ENCODE measurements at places on chromosomes 7 and 10.

DNA sequence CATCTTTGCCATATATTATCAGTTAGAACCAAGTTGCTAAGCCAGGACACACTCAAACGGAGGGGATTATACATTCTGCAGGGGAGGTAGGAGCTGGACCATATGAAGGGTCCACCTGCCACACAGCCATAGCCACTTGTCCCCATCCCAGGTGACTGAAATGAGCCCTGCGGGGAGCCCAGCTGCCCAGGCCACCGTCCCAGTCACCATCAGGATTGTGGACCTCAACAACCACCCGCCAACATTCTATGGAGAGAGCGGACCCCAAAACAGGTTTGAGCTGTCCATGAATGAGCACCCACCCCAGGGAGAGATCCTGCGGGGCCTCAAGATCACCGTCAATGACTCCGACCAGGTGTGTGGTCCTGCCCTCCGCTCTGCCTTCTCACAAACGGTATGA lies 13.7 kb downstream of the CDHR1 start:
- DNase-seq: no peak

- no peak for DNase-seq
Observed at GRCh38 chr7:67435894-67436535, 439.4 kb downstream of the TYW1 start.

- DNase-seq: no peak
Observed at GRCh38 chr10:90148116-90148855, 446.9 kb downstream of the KIF20B start.

GRCh38 chr10:22308390-22308789 lies 7.8 kb upstream of the COMMD3 start:
- no peak for DNase-seq

GRCh38 chr10:68517188-68517587 lies 10.1 kb downstream of the SLC25A16 start:
- DNase-seq: no peak

GRCh38 chr10:124626759-124627380 lies 117.3 kb downstream of the FAM53B start:
- no peak for DNase-seq

DNA sequence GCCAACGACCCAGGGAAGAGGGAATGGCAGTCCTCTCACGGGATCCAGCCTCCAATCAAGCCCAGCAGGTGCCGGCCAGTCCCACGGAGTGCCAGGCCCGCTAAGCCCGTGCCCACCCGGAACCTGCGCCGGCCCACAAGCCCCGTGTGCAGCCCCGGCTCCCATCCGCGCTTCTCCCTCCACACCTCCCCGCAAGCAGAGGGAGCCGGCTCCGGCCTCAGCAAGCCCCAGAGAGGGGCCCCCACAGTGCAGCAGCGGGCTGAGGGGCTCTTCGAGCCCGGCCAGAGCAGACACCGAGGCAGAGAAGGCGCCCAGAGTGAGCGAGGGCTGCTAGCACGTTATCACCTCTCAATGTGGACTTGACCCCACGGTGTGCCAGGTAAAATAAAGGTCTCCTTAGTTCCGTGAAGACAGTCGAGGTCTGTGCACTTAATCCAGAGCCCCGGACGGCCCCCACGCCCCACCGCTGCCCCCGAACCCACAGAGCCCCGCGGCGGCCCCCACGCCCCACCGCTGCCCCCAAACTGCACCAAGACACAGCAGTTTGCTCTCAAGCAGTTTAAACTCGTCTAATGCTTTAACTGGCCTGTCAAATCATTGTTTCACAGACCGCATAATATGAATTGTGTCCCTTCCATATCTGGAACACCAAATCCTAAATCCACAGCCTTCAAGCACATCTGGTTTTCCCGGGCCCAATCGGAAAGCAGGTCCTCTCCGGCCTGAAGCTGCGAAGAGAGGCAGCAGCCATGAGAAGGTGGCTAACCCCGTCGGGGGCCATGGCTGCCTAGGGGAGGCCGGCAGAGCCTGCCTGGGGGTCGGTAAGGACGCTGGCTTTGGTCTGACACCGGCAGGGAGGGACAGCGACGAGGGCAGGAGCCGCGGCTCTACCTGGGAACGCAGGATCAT lies 307.8 kb downstream of the PTPRN2 start:
- DNase-seq: no peak

DNA sequence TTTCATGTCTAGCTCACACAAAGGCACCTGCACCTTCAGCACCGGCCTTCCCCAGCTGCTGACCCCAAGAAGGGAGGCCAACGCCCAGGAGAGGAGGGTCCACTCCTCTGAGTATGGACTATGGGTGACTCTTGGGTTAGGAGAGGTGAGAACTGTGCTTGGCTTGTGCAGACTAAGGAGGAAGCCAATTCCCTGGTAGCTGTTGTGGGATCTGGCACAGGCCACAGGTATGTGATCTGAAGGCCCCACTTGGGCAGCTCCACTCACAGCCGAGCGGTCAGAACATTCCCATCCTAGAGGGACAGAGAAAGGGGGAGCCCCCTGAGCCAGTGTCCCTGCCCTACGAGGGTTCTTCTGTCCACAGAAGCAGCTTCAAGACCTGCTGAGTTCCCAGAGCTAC lies 52.8 kb upstream of the FIGNL1 start:
- no peak for DNase-seq

GRCh38 chr7:150520145-150520544 lies 5.5 kb downstream of the GIMAP7 start:
- no peak for DNase-seq

GRCh38 chr7:30874656-30875302 lies 36.9 kb upstream of the AQP1 start:
- DNase-seq: no peak

DNA sequence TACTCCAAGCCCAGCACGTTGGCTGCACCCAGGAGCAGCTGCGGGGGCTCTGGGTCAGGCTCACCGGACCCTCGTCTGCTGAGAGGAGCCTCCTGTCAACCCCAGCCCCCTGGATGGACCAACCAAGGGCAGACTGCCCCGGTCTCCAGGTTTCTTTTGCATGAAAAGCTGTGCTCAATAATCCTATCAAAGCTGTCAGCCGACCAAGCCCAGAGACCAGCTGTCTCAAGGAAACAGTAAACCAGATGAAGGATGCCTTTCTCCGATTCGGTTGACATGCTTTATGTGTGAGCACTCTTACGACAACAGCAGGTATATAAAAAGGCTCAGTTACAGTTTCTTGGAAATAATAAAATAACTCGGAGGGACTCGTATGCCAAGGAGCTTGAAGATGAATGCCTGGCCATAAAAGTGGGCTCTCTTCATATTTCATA lies 71.6 kb upstream of the BAIAP2L1 start:
- DNase-seq: no peak

- DNase-seq: no peak
Observed at GRCh38 chr10:20949967-20950366, 52.9 kb upstream of the NEBL start.

DNA sequence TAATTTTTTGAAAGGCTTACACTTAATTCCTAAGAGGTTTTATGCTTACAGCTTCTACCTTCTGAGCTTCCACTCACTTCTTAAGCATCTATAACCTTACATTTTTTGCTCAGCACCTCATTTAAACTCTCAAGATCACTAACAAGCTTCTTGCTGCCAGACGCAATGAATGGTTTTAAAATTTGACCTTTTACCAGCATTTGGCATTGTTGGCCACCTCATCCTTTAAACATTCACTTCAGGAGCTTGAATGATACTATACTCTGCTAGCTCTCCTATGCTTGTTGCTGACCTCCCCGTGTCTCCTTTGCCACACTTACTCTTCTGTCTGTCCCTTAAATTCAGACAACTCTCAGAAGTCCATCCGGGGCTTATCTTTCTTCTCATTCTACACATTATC lies 37.7 kb upstream of the ODAD2 start:
- DNase-seq: no peak

GRCh38 chr10:72250666-72251065 lies 23.1 kb upstream of the DDIT4 start:
- no peak for DNase-seq

- no peak for DNase-seq
Observed at GRCh38 chr10:109875828-109876821, 47.2 kb downstream of the XPNPEP1 start.

GRCh38 chr7:92834507-92835260 lies 1.7 kb downstream of the CDK6 start:
- DNase-seq: no peak

- DNase-seq: no peak
Observed at GRCh38 chr7:23490357-23491135, 20.3 kb upstream of the IGF2BP3 start.

DNA sequence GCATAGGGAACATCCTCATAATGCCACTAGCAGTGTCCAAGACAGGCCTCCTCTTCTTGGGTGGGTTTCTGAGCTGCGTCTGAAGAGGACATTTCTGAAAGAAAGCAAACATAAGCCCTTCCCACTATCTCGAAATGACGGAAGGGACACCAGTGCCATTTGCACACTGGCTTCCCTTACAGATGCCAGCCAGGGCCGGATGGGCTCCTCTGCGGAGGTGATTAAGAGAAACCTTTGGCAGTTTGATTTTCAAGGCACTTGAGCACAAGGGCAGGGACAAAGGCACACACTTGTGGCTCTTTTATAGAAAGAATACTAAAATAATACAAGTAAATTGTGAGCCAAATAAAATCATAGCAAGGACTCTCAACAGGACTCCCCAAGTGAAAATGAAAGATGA lies 106.6 kb upstream of the CELF2 start:
- DNase-seq: no peak

- no peak for DNase-seq
Observed at GRCh38 chr7:92259610-92260247, 14.0 kb downstream of the ANKIB1 start.

DNA sequence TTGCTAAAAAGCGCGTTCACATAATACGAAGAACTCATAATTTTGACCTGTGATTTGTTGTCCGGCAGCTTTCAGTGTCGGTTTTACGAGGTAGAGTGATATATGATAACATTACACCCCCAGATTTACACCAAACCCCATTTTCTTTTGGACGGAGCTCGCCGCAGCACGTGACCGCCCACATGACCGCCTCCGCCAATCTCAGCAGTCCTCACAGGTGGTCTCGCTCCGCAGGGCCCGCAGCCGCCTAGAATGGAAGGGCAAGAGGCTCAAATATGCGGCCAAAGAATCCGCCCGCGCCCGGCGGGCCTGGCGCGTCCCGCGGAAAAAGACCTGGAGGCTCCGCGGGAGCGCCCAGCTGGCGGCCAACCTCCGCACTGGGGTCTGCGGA lies at the start of gene HOXA7:
Gene HOXA7, minus strand, starts transcription at position 168 of the 391 bp plus-strand sequence. Its CDS starts 130 bp downstream, at position 38.
- DNase-seq: no peak

Data from stimulated activated CD8-positive, alpha-beta memory T cell treated with anti-CD3 and anti-CD28 coated beads, Interleukin-7, amount 100 ng/mL, for 1 hour (primary cell).